Renal cortical epithelial cell (primary cell): ENCODE measurements at places on chromosomes 3 and 15. TPM values are rescaled to one million over a fixed set of nuclear protein-coding genes. Genes with fewer than 3 reads are reported as not detected.

- DNase-seq: no peak
These were observed at the start of gene LRTM1 for GRCh38 chr3:54928046-54928770. Gene LRTM1 (minus strand): TSS chr3:54928059. CDS start chr3:54927911, 148 bp downstream.

GRCh38 chr3:126758882-126759281 is 54.8 kb downstream of the CHCHD6 start:
- DNase-seq: no peak

Gene CHRM5
- 0.05 TPM in 1 of 2 replicates, not detected in the other for total RNA-seq

Gene DLEC1
- 0.20 TPM in 1 of 2 replicates, not detected in the other for total RNA-seq

GRCh38 chr15:93047621-93048425 is 41.2 kb downstream of the RGMA start:
- DNase-seq: no peak
